ENCODE measurements at places on chromosomes 6 and 20.
A peak's percentile ranks its signal among the peaks of the same experiment; 100 is the strongest.

DNA sequence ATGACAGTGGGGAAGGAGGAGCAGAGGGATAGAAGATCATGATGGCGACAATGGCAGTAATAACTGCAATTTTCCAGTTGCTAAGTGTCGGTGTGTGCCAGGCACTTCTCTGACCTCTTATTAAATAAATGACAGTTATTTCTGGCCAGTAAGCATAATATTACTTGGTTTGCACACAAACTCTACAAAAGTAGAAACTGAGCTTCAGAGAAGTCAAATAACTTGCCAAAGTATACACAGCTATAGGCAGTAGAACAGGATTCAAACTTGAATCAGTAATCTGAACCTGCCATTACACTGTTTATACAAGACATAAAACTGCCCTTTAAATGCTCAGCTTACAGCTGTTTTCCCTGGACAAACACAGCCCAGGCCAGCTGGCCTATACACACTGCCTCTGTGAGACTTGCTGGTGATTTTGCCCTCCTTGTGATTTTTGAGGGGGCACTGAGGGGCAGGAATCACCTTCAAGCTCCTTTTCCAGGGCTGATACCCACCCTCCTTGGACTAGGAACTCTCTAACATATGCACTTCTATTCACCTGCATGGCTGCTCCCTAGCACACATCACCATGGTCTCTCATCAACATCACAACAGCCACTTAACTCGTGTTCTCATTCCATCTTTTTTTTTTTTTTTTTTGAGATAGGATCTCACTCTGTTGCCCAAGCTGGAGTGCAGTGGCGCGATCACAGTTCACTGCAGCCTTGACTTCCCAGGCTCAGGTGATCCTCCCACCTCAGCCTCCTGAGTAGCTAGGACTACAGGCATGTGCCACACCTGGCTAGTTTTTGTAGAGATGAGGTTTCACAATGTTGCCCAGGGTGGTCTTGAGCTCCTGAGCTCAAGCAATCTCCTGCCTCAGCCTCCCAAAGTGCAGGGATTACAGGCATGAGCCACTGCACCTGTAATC, 63.6 kb downstream of the SLC23A2 start:
- DNase-seq, result no peak

DNA sequence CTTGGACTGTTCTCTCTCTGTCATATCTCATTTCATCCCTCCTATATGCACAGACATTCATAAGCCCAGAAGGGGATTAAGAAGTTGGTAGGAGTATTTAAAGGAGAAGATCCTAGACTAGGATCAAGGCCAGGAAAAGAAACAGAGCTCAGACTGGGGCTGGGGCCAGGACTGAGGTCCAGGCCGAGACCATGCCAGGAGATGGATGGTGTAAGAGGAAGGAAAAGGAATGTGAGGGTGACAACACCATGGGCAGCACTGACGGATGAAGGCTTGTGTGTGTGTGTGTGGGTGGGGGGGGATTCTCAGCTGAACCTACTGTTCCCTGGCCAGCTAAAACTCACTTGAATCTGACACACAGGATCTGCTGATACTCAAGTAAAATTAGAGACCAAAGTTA, 182.1 kb downstream of the KIF6 start:
- no peak for DNase-seq

GRCh38 chr6:147164761-147165160, 39.5 kb upstream of the STXBP5 start:
- DNase-seq, result no peak

DNA sequence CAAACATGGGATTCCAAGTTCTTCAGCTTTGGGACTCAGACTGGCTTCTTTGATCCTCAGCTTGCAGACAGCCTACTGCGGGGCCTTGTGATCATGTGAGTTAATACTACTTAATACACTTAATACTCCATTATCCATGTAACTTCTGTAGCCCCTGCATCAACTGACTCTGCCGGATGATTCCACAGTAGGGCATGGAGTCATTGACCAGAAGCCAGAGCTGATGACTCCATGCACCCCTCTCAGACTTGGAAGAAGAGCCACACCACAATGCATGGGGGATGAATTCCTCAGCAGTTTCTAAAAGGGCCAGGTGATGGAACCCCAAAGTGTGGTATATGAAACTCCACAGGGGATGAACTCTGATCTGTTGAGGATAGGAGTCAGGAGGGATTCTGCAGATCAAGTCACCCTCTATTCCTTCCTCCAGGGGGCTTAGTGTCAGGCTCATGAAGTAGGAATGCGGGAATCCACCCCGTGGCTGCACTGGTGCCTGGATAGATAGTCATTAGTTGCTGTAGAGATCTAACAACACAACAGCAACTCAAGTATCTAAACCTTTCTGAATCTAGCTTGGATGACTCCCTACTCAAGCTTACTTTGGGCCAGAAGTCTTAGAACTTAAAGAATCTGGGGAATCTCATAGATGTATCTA, 70.2 kb downstream of the GPR6 start:
- no peak for DNase-seq

- no peak for DNase-seq
These were observed 20.0 kb upstream of the TXLNB start for GRCh38 chr6:139311831-139312230.

GRCh38 chr6:135651964-135652755, 154.6 kb upstream of the AHI1 start:
- DNase-seq, result no peak

DNA sequence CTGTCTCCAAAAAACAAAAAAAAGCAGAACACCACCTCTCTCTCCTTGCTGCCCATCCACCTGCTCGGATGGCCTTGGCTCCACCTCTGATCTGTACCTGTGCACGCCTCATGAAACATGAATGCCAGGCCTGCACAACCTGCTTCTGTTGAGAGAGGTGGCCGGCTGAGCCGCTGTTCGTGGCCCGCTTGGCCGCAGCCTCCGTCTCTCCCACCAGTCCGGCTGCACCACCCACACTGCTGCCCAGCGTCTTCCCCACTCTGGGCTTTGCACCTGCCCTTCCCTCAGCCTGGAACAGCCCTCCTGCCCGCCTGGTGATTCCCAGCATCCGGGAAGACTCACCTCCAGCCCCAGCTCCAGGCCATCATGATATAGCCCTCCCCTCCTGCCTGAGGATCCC, 12.2 kb upstream of the ZBTB46 start:
- DNase-seq, result no peak

DNA sequence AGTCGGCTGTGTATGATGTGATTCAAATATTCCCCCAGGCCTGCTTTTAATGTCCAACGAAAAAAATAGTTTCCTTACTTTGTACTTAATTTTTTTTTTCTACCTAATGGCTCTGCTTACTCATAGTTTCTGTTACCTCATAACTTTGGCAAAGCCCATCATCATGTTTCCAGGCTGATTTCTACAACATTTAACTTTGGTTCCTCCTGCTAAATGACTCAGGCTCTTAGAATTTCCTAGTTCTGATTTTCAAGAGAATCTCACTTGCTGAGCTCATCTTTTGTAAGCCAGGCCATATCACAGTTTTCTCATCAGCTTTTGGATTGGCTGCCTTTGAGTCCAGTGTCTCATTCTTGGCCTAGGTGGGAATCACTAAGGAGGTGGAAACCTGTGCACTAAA, 323.1 kb downstream of the HDGFL1 start:
- no peak for DNase-seq

- DNase-seq, result no peak
These were observed 544.7 kb upstream of the FLRT3 start for GRCh38 chr20:14882157-14882556.

GRCh38 chr6:158039178-158039557, 57.5 kb downstream of the SYNJ2 start:
- no peak for DNase-seq

DNA sequence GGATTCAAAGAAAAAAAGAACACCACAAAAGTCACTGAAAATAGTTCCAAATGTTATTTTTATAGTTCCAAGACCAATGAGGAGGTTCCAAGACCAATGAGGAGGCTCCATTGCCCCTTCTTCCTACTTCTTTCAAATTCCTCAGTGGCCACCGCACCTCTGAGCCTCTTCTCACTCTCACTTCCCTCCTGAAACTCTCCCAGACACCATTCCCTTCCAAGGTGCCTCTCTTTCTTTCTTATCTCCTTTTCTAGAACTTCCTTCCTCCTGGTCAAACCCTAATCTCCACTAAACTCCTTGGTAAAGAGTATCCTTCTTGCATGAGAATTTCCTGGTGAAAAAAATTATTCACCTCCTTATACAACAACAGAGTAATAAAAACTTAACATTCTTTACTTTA, 20.4 kb upstream of the MCUR1 start:
- no peak for DNase-seq

DNA sequence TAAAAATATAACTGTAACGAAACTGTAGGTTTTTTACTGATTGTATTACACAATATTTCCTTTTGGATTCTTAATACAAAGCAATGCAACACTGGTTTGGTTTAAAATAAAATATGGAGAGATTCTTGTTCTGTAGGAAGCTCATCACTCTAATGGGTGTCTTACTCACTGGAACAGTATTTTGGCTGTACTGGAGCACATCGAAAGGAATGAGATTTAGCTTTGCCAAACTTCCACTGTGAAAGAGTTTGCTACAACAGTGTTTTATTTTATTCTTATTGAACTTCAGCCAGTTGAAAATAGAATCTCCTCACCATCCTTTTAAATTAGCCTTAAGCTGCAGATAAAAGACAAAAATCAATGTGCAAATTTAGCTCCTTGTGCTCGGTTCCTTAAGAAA, 230.7 kb upstream of the QKI start:
- DNase-seq, result no peak

DNA sequence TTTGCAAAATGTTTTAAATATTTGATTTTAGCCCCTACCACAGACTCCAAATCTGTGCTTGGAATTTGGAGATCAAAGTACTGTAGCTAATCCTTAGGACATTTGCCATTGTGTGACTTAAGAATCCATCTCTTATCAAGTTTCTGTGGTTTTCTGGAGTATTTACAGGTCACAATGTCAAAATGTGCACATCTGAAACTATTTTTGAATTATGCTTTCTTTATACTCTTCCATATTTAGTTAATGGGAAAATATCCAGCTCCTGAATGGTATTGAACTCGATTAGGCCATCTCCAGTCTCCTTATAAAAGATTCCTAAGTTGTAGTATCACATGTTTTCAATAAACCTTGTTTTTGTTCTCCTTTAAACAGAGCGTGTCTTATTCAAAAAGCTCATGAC, 162.5 kb downstream of the KHDC1L start:
- DNase-seq, result no peak

GRCh38 chr6:159113223-159113622, 56.0 kb upstream of the FNDC1 start:
- no peak for DNase-seq

DNA sequence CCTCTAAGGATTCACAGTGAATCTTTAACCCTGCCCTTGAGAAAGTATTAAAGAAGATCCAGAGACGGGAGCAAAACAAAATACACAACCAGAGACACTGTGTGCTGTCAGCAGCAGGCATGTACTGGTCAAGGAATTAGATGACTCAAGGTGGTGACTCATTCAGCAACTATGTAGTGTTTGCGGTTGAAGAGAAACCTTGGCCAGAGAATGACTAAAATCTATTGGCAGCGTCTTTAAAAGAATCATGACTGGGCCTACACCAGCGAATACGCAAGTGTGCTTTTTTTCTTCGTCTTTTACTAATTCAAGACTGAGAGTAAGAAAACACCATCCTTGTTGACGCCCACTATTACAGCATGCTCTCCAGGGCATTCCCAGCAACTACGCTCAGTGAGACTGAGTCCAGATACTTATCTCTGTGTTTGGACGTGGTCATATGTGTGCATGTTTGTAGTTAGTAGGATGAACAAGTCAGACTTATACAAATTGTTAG, 72.4 kb upstream of the BACH2 start:
- peak; percentile 36 for DNase-seq

- no peak for DNase-seq
These were observed 7.8 kb downstream of the RBM38 start for GRCh38 chr20:57398901-57399535.

DNA sequence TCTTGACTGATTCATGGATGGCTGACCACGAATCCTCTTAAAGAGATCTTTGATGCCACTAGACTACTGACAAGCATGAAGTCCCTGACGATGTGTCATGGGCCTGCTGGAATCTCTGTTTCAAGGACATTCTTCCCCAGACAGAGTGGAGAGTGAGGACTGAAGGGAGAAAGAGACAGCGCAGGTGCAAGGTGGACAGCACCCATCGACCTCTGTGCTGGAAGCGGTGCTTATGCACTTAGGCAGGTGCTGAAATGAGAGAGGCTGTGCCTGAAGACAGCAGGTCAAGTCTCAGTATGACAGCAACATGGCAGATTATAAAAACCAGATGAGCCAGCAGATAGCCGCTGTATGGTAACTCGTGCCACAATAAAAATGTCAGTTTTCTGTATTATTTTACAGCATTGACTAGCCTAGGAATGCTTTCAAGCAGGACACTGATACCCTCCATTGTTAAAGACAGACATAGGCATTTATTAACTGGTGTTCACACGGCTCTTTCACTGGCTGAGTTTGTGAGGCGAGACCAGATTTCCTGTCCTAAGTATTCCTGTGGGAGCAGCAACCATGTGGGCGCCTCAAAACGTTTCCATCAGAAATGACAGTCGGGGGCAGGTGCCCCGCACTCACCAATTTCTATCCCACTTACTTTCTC, 47.5 kb downstream of the FOXC1 start:
- no peak for DNase-seq

DNA sequence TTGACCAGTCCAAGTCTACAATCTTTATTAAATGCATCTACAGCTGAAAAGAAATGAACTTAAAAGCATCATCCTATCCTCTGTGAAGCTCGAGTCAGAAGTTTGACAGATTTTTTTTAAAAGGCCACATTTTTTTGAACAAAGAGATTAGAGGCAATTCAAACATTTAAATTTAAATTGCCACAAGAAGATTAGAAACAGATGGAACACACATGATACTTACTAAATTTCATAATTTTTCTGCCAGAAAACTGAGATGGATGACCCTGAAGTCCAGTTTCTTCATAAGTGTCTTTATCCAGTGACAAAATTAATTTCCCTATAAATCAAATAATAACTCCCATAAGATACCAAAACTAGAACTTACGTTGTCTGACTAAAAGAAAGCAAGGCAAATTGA, 4.3 kb downstream of the RPP40 start:
- DNase-seq, result no peak

GRCh38 chr6:52964318-52964717, 30.8 kb downstream of the GSTA4 start:
- DNase-seq, result no peak

DNA sequence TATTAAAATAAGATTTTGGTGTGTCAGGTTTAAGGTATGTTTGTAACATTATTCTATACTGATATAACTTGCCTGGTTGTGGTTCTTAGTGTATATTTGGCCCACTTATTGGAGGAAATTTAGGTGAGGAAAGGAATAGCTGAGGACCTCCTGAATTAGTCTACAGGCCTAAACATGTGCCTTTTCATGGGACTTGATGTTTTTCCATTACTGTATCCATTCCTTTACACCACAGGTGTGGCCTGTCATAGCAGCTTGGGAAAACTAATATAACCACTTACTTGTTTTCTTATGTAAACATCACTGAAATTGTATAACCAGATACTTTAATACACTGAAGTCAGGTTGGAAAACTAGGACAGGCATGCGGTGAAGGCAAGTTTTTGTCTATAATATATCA, 27.6 kb downstream of the BCKDHB start:
- DNase-seq, result no peak

GRCh38 chr6:19803331-19804204, 33.6 kb upstream of the ID4 start:
- no peak for DNase-seq

Data from stimulated activated naive CD8-positive, alpha-beta T cell treated with anti-CD3 and anti-CD28 coated beads, Interleukin-15, amount 100 ng/mL, for 72 hours (primary cell).